T-cell (primary cell): ENCODE measurements at places on chromosomes 5 and 9. TPM values are rescaled to one million over a fixed set of nuclear protein-coding genes. Genes with fewer than 3 reads are reported as not detected.

DNA sequence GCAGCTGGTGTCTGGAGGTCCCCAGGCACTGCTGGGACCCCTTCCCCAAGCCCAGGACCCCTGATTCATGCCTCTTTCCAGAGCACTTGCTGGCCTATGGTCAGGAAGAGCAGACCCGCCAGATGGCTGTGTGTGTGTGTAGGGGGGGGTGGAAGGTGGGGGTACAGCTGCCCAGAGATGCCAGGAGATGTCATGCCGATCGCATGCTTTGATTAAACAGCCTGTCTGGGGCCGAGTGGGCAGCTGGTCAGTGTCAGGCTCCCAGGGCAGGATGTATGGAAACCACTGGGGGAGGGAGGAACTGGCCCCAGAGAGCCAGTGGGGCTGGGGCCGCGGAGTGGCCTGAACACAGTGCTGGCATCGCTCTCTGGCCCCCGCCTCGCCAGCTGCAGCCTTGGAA is 23.7 kb downstream of the RXRA start:
- DNase-seq: no peak
- no peak overlapping the region for H3K27ac ChIP-seq
- H3K27me3 ChIP-seq: no peaks in the 10 kb centered on the region
- no peak overlapping the region for H3K4me3 ChIP-seq
- no peaks in the 10 kb centered on the region for H3K4me1 ChIP-seq

DNA sequence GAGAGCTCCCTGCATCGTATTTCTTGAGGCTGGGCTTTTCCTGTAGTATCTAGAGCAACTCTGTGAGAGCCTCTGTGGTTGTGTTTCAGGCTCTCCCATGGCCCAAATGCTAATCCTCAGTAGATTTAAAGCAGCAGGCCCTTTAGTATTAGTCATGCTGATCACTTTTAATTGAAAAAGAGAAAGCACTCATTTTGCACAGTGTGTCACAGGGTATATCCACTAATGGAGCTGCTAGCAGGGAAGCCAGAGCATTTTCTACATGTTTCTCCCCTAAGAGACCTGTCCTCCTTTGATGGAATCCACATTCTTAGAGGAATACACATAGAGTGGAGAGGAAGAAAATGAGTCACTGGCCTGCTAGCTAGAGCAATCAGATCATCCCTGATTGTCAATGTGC is 348.5 kb downstream of the TMEM232 start:
- H3K27me3 ChIP-seq: no peaks in the 10 kb centered on the region
- H3K36me3 ChIP-seq: no peaks in the 10 kb centered on the region
- no peak overlapping the region for H3K27ac ChIP-seq
- no peak for DNase-seq

GRCh38 chr9:100350188-100350587 is 2.6 kb downstream of the TEX10 start:
- H3K36me3 ChIP-seq: peaks cover 4% of the 10 kb centered on the region
- no peaks in the 10 kb centered on the region for H3K27me3 ChIP-seq
- no peak overlapping the region for H3K4me3 ChIP-seq

- peaks cover 3% of the 10 kb centered on the region for H3K4me1 ChIP-seq
- no peak overlapping the region for H3K4me3 ChIP-seq
- no peaks in the 10 kb centered on the region for H3K27me3 ChIP-seq
- no peak overlapping the region for H3K27ac ChIP-seq
Measured at GRCh38 chr9:89808756-89809181, 204.0 kb downstream of the GADD45G start.

- H3K36me3 ChIP-seq: no peaks in the 10 kb centered on the region
- H3K4me1 ChIP-seq: peaks cover 2% of the 10 kb centered on the region
- H3K27ac ChIP-seq: no peak overlapping the region
- H3K4me3 ChIP-seq: no peak overlapping the region
- DNase-seq: no peak
Measured at GRCh38 chr9:113506090-113506589, 42.6 kb downstream of the RGS3 start.

DNA sequence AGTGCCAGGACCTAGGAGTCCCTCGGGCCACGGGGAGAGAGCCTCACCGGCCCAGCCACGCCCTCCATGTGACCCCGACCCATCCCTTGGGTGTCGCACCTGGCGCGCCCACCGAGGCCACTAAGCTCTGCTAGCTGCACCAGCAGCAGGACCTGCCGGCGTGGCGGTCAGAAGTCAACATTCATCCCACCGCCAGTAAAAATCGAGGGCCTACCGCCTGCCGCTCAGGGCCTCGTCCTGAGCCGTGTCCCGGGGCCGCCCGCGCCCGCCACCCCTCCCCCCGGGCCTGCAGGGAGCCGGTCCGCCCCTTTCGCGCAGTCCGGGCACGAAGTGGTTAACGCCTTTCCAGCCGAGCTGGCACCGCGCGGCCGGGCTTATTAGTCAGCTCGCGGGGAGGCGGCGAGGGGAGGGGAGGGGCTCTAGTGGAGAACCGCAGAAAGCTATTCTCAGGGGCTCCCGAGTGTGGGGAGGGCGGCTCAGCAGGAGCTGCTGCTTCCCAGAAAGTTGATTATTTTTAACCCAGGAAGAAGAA is 124.4 kb downstream of the C9orf50 start:
- H3K27ac ChIP-seq: peak overlapping the region; percentile 68
- no peaks in the 10 kb centered on the region for H3K36me3 ChIP-seq
- peak overlapping the region; percentile 64 for H3K4me3 ChIP-seq
- H3K4me1 ChIP-seq: peaks cover 26% of the 10 kb centered on the region
- DNase-seq: peak; percentile 75
- H3K27me3 ChIP-seq: peaks cover 3% of the 10 kb centered on the region

DNA sequence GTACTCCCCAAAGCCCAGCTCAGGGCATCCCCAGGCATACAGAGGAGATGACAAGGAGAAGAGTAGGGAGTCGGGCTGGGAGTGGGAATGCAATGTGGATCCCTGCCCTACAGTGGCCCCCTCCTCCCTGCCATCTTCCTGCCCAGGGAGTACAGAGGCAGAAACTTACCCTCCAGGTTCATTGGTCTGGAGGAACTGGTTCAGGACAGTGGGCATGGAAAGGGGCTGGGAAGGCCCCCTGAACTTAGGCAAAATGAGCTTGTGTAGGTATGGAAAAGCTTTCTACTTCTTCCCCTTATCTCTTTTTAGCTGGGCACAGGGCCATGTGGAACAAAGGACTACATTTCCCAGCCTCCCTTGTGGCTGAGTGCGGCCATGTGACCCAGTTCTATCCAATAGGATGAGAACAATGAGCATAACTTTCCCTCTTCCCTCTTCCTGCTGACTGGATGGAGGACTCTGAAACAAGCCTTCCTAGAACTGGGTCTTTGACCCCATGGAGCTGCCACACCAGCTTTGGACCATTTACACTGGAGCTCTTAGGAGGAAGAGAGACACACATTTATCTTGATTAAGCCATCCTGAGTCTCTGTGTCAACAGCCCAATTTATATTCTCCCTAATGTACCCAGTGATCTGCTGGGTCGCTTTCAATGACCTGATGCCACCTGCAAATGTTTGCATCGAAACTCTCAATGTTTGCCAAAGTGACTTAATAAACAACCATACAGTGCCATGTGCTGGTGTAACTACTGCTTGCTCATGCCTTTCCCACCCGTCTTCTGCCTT is 25.0 kb upstream of the HMCN2 start:
- peak; percentile 14 for DNase-seq
- H3K36me3 ChIP-seq: no peaks in the 10 kb centered on the region
- H3K4me1 ChIP-seq: peaks cover 43% of the 10 kb centered on the region
- peaks cover 11% of the 10 kb centered on the region for H3K27me3 ChIP-seq

- no peaks in the 10 kb centered on the region for H3K36me3 ChIP-seq
- H3K4me3 ChIP-seq: no peak overlapping the region
- DNase-seq: no peak
- no peak overlapping the region for H3K27ac ChIP-seq
- H3K4me1 ChIP-seq: no peaks in the 10 kb centered on the region
Measured at GRCh38 chr5:150327139-150327538, 24.4 kb upstream of the ARSI start.

- H3K4me3 ChIP-seq: no peak overlapping the region
- no peaks in the 10 kb centered on the region for H3K36me3 ChIP-seq
- DNase-seq: no peak
Measured at GRCh38 chr9:81473708-81474107, 215.6 kb downstream of the TLE1 start.

GRCh38 chr9:547314-547713 is 294.2 kb upstream of the DMRT1 start:
- no peak for DNase-seq
- H3K27ac ChIP-seq: no peak overlapping the region
- H3K4me1 ChIP-seq: no peaks in the 10 kb centered on the region

- H3K4me3 ChIP-seq: no peak overlapping the region
- H3K27me3 ChIP-seq: no peaks in the 10 kb centered on the region
- H3K36me3 ChIP-seq: no peaks in the 10 kb centered on the region
- no peak for DNase-seq
Measured at GRCh38 chr5:125451622-125452021, 705.2 kb upstream of the ZNF608 start.

DNA sequence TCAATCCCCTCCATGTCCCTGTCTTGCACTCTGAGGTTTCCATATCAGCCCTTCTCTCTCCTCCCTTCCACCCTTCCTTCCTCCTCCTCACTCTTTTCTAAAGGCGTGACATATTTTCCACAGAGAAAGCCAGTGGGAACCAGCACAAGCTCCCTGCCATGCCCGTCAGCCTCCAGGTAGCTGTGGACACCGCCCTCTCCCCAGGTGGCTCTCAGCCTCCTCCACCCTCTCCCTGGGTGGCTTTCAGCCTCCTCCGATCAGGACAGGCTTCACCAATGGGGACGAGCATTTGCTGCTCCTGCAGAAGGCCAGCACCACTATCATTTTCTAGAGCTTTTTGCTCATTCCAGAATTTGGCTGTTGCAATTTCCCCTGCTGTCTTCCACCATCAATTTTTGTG is 236.6 kb downstream of the GADD45G start:
- no peaks in the 10 kb centered on the region for H3K4me1 ChIP-seq
- DNase-seq: no peak
- H3K4me3 ChIP-seq: no peak overlapping the region
- H3K27ac ChIP-seq: no peak overlapping the region
- no peaks in the 10 kb centered on the region for H3K36me3 ChIP-seq

DNA sequence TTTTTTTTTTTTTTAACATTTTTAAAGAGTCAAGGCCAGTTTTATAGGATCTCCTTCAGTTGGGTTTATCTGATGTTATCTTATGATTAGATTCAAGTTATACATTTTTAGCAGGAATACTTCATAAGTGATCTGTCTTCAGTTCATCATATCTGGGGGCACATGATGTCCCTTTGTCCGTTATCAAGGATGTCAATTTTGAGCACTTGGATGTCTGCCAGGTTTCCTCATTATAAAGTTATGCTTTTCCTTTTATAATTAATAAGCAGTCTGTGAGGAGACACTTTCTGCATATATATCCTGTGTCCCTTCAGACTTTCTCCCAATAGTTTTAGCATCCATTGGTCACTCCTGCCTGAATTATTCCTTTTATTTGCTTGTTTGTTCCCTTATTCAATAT is 11.8 kb downstream of the HDHD3 start:
- H3K4me1 ChIP-seq: no peaks in the 10 kb centered on the region
- no peak overlapping the region for H3K4me3 ChIP-seq
- H3K27ac ChIP-seq: no peak overlapping the region
- no peak for DNase-seq
- no peaks in the 10 kb centered on the region for H3K36me3 ChIP-seq
- no peaks in the 10 kb centered on the region for H3K27me3 ChIP-seq

- H3K4me1 ChIP-seq: no peaks in the 10 kb centered on the region
- no peaks in the 10 kb centered on the region for H3K27me3 ChIP-seq
- no peak overlapping the region for H3K4me3 ChIP-seq
- H3K27ac ChIP-seq: no peak overlapping the region
Measured at GRCh38 chr5:136143763-136144162, 11.1 kb downstream of the SMAD5 start.

- H3K4me1 ChIP-seq: no peaks in the 10 kb centered on the region
- H3K36me3 ChIP-seq: no peaks in the 10 kb centered on the region
- H3K4me3 ChIP-seq: no peak overlapping the region
- H3K27ac ChIP-seq: no peak overlapping the region
- no peak for DNase-seq
- no peaks in the 10 kb centered on the region for H3K27me3 ChIP-seq
Measured at GRCh38 chr5:123261752-123262151, 161.5 kb downstream of the CEP120 start.

DNA sequence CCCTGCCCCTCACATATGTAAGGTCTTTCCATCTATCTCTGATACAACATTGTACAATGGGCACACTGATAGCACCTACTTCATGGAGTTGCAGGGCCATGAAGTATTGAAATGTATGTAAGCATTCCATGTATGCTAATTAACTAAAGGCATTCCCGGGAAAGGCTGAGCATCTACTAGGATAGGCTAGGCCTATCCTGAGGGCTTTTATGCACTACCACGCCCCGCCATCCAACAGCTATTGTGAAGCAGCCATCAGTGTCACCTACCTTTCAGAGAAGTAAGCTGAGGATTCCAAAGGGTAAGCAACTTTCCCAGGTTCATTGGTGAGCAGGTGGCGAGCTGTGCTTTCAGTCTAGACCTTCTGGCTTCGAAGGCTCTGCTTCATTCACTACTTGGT is 47.6 kb downstream of the NSG2 start:
- no peaks in the 10 kb centered on the region for H3K4me1 ChIP-seq
- H3K27ac ChIP-seq: no peak overlapping the region
- no peaks in the 10 kb centered on the region for H3K27me3 ChIP-seq
- H3K4me3 ChIP-seq: no peak overlapping the region
- no peaks in the 10 kb centered on the region for H3K36me3 ChIP-seq
- DNase-seq: no peak

DNA sequence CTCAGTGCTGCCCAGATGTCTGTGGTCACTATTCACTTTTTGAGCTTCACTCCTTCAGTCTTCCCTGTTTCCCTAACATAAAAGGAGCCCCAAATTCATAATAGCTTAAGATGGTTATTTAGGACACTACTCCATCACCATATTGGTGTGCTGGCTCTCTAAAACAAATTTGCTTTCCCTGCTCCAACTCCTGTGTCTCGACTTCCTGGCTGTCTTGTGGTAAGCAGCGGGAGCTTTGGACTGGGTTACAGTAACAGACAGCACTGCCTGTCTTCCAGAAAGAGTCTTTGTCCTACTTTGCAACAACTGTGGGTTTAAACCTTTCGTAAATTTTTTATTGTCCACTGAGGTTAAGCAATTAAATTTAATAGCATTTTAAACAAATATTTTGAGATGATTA is 389.4 kb downstream of the CDH9 start:
- no peaks in the 10 kb centered on the region for H3K4me1 ChIP-seq
- H3K4me3 ChIP-seq: no peak overlapping the region
- no peaks in the 10 kb centered on the region for H3K27me3 ChIP-seq
- H3K27ac ChIP-seq: no peak overlapping the region

VDAC1 gene
- total RNA-seq: 46.6 TPM

ZNF454 gene
- not detected for total RNA-seq

CAAP1 gene
- total RNA-seq: 14.4 TPM

PTPRD gene
- not detected for total RNA-seq

CDX1 gene
- total RNA-seq: not detected
